ENCODE measurements at places on chromosomes 6 and 20.

DNA sequence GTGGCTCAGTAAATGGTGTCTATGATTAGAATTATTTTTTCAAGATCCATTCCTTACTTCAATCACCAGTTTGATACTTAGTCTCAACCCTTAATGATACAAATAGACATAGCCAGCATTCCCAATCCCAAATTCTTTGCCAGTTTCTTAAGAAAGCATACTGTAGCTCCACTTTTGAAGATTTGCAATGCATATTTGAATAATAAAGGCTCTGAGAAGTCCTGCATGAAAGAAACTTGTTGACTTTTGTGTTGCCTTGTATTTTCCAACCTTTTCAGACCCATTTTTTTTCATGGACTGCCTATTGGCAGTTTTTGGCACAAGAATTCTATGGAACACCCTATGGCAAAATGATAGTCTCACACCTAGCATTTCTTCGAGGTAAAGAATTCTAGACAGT is 215.6 kb upstream of the CHD6 start:
- no peak for DNase-seq

- no peak for DNase-seq
These were observed 18.8 kb upstream of the RPS6KA2 start for GRCh38 chr6:166645896-166646295.

DNA sequence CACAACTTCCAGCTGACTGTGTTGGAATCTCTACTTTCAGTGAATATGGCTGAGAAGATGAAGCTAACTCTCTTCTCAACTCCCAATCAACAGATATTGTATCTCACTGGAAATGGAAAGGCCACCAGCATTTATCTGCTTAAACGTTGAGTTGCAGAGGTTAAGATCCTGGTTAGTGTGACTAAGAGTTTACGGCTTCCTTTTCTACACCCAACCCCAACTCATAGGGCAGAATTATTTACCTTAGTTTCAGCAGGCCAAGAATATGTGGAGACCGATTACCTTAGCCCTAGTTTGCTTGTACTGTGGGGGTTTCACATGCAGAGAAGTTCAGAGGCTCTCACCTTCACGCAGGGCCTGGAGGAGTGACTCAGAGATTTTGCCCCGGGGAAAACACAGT is 1026.6 kb downstream of the EYS start:
- no peak for DNase-seq

DNA sequence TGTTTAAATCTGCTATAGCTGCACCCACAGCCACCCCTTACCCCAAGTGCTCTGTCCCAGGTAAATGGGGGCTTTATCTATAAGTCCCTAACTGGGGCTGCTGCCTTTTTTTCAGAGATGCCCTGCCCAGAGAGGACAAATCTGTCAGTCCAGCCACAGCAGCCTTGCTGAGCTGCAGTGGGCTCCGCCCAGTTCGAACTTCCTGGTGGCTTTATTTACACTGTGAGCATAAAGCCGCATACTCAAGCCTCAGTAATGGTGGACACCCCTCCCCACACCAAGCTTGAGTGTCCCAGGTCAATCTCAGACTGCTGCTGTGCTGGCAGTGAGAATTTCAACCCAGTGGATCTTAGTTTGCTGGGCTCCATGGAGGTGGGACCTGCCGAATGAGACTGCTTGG is 505.2 kb downstream of the CBLN4 start:
- DNase-seq, result no peak

- DNase-seq, result no peak
These were observed 396.7 kb upstream of the JARID2 start for GRCh38 chr6:14849185-14849584.

GRCh38 chr6:8066108-8066507 is 1.9 kb upstream of the BLOC1S5 start:
- no peak for DNase-seq

DNA sequence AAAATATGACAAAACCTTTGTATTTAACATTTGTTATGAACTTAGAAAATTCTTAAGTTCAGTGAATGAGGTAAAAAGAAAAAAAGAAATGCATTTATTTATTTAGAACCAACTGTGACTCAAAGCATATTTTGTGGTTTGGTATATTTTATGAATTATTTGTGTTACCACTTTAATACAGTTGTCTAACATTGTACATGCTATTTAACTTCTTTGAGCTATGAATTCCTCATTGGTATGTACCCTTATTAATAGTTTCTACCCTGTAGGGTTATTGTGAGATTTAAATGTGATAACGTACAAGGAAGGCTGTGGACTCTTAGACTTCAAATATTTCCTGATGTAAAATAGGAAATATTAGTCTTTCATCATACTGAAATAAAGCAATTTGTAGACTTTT is 162.6 kb downstream of the MMUT start:
- no peak for DNase-seq

DNA sequence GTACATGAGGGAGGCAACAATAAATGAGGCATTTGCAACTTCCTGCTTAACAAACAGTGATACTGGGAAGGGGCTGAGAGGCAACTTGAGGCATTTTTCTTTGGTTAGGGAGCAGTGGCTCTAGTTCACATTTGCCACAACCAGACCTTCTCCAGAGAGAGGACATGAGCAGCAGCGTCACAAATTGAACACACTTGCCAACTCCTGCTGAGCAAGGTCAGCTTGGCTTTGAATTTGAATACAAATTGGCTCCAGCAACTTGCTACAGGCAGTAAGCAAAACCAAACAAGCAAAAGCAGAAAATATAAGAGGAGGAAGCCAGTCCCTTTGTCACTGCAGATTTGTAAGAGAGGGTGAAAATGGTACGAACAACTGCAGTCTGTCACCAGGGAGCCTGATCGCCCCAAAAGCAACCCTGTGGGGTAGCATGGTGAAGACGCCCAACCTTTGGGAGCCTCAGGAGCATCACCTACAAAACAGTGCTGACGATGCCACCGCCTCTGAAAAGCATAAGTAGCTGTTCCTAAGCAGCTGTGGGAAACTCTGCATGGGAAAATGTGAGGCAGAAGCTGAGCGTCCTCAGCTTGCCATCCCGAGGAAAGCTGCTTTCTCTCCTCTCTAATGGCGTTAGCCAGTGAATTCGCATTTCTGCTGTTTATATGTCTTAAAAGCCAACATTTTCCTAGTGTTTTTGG is 378.7 kb downstream of the RNGTT start:
- DNase-seq, result no peak

GRCh38 chr20:14477125-14477524 is 139.7 kb upstream of the FLRT3 start:
- peak; percentile 45 for DNase-seq

DNA sequence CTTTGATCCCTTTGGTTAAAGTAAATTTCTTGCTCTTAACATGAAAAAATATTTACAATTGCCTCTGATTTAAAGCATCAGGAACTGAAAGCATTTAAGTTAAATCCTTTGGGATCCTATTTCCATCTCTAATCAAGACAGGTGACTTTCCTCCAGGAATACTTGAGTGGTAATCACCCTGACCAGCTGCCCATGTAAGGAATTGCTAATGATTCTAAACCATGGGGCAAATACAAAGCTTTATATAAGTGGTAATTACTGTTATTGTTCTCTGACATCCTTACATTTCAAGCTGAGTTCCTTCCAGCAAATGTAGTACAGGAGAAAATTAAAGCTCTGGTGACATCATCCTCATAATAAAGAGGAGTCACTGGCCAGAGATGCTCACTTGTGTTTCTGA is 100.6 kb downstream of the CRYBG1 start:
- no peak for DNase-seq

- peak; percentile 75 for DNase-seq
These were observed 319.7 kb upstream of the TCF21 start for GRCh38 chr6:133568970-133569889.

GRCh38 chr6:154937306-154938220 is 57.6 kb upstream of the TIAM2 start:
- peak; percentile 41 for DNase-seq

DNA sequence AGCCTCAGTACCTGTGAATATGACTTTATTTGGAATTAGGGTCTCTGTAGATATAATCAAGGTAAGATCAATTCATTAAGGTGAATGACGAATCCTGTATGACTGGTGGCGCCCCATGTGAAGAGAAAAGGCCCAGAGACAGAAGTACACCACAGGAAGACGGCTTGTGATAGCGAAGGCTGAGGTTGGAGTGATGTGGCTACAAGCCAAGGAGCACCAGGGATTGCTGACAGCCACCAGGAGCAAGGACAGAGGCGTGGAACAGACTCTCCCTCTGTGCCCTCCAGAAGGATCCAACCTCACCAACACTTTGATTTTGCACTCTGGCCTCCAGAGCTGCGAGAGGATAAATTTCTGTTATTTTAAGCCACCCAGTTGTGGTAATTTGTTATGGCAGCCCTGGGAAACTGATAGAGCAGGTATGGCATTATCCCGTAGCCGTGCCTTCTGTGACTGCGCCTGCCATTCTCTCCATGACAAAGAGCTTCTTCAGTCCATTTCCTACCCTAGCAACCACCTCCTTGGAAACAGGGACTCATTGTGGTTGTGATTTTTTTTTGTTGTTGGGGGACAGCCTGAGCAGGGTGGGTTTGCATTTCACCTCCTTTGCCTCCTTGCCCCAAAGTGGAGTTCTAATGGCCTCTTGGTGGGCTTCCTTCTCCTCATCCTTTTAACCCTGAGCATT is 29.6 kb downstream of the PTK7 start:
- DNase-seq, result no peak

DNA sequence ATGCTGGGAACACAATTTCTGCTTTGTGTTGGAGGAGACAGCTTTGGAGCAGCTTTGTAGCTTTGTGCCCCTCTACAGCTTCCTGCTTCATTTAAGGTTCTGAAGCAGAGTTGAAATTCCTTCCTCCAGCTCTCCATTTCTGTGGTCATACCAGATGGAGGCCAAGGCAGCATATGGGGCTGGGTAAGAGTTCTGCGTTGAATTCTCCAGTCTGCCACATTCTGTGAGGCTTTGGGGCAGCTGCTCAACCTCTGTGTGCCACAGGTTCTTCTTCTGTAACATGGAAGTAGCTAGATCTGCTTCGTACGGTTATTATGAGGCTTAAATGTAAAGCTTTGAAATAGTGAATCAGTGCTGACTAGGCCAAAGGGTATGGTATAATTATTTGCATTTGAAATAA is 2.9 kb upstream of the TRIM26 start:
- no peak for DNase-seq

GRCh38 chr6:15399641-15400470 is 154.0 kb downstream of the JARID2 start:
- DNase-seq, result peak; percentile 74

DNA sequence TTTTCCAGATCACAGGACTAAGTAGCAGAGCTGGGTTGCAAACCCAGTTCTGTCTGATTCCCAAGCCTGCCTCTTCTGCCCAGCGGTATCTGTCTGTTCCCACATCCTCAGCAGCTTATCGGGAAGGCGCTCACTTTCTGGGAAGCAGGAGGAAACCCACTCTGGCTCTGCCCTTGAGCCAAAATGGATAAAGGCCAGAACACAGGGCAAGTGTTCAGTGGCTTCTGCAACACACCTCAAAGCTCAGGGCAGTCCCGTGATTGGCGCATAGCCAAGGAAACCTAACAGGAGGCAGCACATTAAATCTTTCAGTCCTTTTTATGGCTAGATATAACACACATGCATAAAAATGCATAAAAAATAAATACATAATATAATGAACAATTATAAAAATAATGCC is 262.2 kb downstream of the NRN1 start:
- no peak for DNase-seq

Data from fibroblast of upper back skin (primary cell).